ELR (cell line): ENCODE measurements at places on chromosomes 6 and 20.

DNA sequence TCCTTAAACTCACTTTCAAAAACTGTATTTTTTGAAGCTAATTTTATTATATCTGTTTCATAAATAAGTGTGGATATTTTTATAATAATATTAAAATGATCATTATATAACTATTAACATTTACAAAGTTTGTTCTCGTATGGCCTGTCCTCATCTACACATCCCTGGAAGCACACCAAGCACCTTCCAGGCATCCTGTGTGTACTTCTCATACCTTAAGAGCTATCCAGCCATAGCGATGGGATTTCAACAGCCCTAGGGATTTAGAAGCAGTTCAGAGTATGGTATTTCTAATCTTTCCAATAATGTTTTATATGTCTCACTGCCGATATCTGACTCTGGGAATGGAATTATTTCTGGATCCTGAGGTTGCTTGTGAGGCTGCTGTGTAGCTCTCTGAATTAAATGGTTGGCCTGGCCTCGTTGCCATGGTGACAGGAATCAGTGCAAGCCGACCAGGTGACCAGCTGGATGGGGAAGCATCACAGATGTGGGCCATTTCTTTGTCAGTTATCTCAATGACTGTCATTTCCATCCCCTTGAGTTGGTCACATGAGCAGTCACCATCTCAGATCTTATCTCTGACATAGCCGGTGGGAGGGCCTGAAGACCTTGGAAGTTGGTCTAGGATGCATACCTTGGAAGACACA lies 265.2 kb upstream of the RIN2 start:
- DNase-seq = no peak

GRCh38 chr6:17820055-17820454 lies 113.3 kb upstream of the NUP153 start:
- peak; percentile 13 for DNase-seq

GRCh38 chr6:46653439-46654195 lies 842 bp downstream of the SLC25A27 start:
- DNase-seq = no peak

- peak; percentile 26 for DNase-seq
Observed at GRCh38 chr6:77440206-77440976, 22.9 kb downstream of the HTR1B start.

DNA sequence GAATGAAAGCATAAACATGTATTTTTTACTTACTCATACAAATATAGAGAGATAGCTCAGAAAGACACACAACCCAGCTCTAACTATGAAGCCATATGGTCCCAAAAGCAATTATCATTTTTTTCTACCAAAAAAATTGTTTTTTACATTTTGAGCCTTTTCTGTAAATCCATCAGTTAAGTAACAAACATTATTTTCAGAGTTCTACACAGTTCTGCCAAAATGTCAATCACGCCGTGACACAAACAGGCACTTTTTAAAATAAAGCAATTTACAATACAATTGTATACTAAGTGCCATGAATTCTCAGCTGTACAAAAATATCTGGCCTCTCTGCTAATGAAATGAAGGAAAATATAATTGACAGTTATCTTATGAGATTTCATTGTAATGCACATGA lies 201.4 kb upstream of the ID4 start:
- no peak for DNase-seq

- DNase-seq = no peak
Observed at GRCh38 chr20:669573-669972, 6.0 kb downstream of the SCRT2 start.

DNA sequence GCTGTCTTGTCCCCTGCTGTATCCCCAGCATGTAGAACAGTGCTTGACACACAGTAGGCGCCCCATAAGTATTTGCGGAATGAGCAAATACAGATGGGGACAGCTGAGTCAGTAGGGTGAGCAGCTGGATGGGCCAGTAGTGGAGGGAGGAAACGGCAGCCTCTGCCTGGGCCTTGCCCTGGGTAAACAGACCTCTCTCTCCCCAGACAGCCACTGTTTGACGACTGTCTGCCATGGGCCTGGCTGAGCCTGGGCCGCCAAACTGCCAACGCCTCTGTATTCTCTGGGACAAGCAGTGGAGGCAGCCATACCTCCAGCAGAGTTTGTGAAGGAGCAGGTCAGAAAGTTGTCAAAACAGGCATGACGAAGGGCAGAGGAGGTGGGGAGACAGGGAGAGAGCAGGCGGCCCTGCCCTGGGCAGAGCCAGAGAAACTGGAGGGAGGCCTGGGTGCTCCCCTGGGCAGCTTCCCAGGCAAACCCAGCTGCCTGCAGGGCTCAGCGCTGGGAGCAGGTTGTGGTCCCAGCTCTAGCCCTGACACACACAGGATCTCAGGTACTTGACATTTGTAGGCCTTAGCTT lies 15.2 kb downstream of the HNF4A start:
- no peak for DNase-seq

GRCh38 chr6:105791179-105791578 lies 295.0 kb upstream of the PRDM1 start:
- DNase-seq = no peak

- peak; percentile 1 for DNase-seq
Observed at GRCh38 chr20:15236812-15237211, 899.4 kb upstream of the FLRT3 start.

DNA sequence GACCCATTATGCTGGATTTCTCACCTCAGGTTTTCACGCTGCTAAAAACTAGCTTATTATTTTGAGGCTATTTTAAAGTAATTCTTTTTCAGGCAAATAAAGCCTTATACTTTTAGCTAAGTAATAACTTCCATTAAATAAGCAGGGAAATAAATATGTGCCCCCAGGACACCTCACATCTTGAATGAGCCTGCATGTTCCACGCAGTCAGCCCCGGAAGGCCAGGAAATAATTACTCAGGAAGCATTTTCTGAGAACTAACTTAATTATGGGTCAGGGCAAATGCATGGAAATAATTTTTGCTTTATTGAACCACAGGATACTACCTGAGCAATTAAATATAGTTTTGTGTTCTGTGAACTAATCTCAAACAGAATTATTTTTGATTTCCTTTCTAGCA lies 41.1 kb downstream of the STX7 start:
- DNase-seq = no peak

DNA sequence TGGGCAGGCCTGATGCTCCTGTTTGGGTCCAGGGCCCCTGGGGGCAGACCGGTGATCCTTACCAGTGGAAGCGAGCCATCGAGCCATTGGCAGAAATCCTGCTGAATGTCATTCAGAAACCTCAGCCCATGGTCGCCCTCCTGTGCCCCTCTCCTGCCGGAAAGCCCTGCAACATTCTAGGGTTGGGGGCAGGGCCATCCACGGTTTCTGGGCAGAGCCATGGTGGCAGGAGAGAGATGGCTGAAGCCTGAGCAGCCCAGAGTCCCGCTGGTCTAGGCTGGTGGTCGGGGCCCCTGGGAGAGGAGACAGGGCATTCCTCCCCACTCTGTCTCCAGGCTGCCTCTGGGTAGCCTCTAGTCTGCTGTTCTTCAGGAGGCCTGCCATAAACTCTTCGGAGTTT lies 19.6 kb upstream of the CHMP4B start:
- no peak for DNase-seq

- DNase-seq = no peak
Observed at GRCh38 chr6:5438922-5439584, 177.7 kb downstream of the FARS2 start.

DNA sequence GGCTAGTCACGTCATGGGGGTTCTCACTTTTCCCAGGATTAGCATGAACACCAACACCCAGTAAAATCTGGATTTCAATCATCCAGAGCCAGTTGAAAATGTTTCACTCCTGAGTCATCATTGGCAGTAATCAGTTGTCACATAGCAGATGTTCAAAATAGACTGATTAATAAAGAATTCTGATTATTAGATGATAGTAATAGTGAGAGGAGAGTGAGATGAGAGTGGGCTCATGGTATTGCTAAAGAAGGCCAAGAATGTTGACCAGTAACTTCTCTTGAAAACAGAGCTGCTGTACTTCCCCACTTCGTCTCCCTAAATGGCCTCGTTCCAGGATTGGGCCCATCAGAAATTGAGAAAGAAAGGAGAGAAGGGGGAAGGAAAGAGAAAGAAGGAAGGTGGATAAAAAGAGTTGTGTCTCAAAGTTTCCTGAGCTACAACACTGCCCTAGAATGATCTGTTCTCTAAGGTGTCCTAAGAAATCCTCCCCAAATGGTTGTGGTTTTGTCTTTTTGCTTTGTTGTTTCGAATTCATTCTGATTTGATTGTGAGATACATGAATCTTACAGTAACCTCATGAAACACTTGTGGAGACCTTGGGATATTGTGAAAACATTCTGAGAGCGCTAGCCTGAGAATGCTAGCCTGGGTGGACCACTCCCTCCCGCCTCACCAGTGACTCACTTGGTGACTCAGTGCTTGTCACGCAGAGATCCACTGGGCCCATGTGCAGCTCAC lies 502.2 kb upstream of the JARID2 start:
- DNase-seq = peak; percentile 99

DNA sequence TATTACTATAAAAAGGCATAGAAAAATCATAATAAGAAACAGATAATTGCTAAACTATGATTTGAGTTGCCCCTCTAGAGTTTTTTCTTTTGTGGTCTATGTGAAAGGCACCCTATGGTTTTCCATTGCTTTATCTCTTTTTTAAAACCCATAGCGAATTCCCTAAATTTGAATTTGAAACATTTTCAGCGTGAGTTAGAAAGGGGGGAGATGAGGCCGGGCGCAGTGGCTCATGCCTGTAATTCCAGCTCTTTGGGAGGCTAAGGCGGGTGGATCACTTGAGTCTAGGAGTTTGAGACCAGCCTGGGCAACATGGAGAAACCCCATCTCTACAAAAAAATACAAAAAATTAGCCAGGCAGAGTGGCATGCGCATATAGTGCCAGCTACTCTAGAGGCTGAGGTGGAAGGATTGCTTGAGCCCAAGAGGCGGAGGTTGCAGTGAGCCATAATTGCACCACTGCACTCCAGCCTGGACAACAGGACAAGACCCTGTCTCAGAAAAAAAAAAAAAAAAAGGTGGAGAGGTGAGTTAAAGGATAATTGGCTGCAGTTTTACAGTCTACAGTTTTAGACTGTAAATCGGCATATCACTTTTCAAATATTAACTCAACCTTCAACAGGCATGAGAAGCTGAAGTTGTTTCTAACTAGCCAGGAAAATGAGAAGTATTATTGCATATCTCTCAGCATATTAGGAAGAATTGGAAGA lies 46.3 kb downstream of the SHLD1 start:
- no peak for DNase-seq

- no peak for DNase-seq
Observed at GRCh38 chr6:165052561-165053480, 256.6 kb downstream of the C6orf118 start.
